ENCODE measurements at places on chromosomes 5 and 9.

DNA sequence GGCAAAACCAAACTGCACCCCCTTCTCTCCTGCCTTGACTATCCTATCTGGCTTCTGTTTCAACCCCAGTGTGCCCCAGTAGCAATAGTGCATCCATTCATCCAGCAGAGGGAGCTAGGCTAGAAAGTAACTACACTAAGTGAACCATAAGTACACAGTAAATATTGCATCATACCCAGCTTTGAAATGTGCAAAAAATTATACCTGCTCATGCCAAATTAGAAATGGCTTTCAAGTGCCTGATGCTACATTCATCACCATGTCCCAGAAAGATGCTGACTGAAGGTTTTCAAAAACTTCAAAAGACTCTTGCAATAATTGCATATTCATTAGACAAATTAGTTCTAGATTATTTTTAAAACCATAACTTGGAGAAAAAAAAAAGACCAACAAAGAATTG lies 153.5 kb downstream of the PRELID2 start:
- DNase-seq = no peak

- no peak for DNase-seq
Measured at GRCh38 chr9:13047827-13048587, 231.5 kb downstream of the MPDZ start.

GRCh38 chr5:179313849-179314521 lies 31.3 kb downstream of the ADAMTS2 start:
- DNase-seq = peak; percentile 93

DNA sequence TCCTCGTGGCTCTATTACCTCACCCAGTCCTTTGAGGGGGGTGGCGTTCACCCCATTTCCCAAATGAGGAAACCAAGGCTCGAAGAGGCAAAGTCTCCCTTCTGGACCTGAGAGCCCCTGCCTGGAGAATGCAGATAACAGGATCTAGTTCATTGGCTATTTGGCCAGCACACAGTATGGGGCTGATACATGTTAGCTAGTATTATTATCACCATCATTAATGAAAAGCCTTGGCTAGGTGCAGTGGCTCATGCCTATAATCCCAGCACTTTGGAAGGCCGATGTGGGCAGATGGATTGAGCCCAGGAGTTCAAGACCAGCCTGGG lies 4.3 kb downstream of the SH3GLB2 start:
- no peak for DNase-seq

DNA sequence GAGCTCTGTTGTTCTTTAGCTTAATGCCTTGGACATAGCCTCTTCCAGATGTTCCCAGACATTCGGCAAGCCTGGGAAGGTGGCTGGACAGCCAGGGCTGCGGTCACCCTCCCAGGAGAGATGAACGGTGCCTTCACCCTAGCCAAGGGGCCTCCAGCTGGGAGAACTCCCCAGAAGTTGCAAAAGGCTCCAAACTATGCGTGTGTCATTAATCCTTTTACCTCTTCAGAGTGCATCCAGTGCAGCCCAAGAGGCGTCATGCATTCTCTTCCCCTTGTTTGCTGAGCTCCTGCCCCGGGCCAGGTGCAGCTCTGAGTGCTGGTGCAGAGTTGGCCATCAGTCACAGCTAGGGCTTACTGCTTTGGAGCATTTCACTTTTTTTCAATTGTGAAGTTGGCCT lies 22.8 kb downstream of the HMCN2 start:
- peak; percentile 26 for DNase-seq

DNA sequence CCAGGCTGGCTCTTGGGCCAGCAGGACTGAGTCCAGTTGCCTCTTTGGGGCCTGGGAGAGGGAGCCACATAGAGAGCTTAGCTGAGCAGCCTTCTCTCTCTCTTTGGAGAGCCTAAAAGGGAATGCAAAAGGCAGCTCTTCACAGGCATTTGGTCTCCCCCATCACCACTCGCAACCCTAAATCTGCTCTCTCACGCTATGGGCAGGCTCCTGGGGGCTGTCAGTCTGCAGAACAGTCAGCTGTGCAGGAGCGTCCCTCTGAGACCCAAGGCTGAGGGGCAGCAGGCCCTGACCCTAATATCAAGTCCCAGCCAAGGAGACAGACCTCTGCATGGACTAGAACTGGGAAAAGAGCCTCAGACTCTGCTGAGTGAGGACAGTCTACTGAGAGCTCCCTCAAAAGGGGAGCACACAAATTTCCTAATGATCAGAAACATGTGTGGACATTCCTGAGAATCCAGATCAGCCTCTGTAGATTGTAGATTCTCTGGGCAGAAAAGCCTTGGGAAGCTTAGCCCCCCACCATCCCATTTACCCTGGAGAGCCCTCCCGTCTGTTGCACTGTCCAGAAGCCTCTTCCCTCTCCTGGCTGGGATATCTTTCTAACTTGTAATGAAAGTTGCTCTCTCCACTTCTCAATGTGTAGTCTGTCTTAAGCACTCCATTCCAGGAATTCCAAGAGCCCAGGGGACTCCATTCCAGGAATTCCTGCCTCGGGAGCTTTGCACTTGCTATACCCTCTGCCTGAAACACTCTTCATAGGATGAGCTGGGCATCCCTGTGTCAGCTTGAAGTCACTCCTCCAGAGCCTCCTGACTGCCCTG lies 79.4 kb downstream of the FAM114A2 start:
- DNase-seq = no peak

DNA sequence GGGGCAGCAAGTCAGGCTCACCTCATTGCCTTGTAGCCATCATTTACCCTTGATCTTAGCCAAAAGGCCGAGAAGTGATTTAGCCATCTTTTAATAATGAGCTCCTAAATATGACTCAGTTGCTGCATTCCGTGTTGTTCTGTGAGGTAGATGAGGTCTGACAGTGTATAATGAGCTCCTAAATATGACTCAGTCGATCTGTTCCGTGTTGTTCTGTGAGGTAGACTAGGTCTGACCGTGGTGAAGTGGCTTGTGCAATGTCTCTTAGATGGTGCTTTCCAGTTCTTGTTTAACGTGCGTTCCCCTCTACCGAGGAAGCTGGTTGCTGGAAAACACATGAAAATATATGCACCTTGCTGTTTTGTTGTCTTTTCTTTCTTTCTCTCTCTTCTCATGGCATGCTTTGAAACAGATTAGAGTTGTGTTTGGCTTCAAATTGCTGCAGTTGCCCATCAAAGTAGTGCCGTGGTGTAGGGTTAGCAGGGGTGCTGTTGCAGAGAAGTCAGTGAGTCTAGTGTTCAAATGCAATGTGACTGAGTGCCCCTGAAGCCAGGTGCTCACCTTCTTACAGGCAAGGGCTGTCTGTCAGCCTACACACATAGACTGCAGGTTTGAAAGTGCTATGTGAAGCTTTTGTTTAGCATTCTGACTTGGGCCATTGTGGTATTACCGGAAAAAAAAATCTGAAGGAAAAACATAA lies 118.6 kb downstream of the KDM4C start:
- no peak for DNase-seq

DNA sequence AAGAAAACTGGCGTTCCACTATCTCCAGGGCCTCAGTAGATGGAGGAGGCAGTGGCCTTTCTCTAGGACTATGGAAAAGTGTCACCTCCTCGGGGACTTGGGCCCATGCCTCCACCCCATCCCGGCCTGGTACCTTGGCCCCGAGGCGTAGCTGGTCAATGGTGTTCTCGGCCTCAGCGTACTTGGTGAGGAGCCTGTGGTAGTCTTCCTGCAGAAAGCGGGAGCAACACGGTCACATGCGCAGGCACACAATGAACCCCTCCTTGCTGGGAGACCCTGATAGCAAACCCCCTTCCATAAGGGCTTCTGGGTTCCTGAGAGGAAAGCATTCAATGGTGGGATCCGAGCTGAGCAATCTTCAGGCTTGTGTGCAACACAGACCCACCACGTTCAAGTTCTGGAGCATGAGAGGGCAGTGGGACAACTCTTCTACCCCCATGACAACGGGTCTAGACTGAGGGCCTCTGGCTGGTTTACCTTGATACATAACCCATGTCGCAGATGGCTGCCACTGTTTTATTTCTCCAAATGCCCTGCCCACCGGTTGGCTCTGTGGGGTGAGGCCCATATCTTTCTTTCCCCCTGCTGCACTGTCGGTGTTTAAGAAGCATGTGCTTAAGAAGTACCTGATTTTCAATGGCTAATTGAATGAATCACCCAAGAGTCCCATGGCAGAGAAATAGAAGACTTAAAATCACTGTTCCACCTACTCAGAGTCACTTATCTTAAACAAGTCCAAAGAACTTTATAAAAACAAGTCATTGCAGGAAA lies 13.6 kb downstream of the AKNA start:
- DNase-seq = no peak

GRCh38 chr9:89675058-89675742 lies 70.4 kb downstream of the GADD45G start:
- DNase-seq = peak; percentile 59

- no peak for DNase-seq
Measured at GRCh38 chr9:34426347-34427074, 31.9 kb downstream of the FAM219A start.

GRCh38 chr5:157971571-157972216 lies 112.7 kb upstream of the CLINT1 start:
- DNase-seq = peak; percentile 80

DNA sequence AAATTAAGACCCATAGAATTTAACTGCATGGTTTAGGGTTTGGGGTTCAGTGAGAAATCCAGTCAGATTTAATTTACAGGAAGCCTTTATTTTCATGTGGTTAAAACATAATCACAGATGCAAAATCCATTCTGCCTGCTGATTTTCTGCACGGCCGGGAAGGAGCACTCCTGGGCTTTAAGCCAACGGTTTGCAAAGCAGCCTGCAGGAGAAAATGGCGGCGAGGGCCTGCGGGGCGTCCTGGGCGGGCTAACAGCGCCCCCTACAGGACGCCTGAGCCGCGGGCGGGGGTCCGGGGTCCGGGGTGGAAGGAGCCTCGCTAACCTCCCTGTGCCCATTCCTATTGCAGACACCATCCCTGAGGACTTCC lies 47.6 kb downstream of the THBS4 start:
- DNase-seq = peak; percentile 91

- peak; percentile 33 for DNase-seq
Measured at GRCh38 chr5:63963080-63963735, 963 bp upstream of the HTR1A start.

- no peak for DNase-seq
Measured at GRCh38 chr5:154202379-154203260, 12.1 kb downstream of the GALNT10 start.

DNA sequence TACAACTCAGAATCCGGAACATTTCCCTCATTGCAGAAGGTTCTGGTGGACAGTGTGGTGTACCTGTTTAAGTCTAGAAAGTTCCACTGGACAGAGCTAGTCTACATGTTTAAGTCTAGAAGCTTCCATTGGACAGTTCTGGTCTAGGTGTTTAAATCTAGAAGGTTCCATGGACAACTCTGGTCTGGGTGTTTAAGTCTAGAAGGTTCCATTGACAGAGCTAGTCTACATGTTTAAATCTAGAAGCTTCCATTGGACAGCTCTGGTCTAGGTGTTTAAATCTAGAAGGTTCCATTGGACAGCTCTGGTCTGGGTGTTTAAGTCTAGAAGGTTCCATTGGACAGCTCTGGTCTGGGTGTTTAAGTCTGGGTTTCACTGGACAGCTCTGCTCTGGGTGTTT lies 25.0 kb downstream of the CCDC187 start:
- DNase-seq = no peak

- no peak for DNase-seq
Measured at GRCh38 chr5:42507451-42508097, 84.3 kb downstream of the GHR start.
